Panc1 (cell line): ENCODE measurements at places on chromosomes 7 and 10.

GRCh38 chr7:129122751-129123509 is 21.6 kb upstream of the TSPAN33 start:
- H3K36me3 ChIP-seq = no peaks in the 10 kb centered on the region
- no peak overlapping the region for H3K4me3 ChIP-seq
- DNase-seq = no peak

DNA sequence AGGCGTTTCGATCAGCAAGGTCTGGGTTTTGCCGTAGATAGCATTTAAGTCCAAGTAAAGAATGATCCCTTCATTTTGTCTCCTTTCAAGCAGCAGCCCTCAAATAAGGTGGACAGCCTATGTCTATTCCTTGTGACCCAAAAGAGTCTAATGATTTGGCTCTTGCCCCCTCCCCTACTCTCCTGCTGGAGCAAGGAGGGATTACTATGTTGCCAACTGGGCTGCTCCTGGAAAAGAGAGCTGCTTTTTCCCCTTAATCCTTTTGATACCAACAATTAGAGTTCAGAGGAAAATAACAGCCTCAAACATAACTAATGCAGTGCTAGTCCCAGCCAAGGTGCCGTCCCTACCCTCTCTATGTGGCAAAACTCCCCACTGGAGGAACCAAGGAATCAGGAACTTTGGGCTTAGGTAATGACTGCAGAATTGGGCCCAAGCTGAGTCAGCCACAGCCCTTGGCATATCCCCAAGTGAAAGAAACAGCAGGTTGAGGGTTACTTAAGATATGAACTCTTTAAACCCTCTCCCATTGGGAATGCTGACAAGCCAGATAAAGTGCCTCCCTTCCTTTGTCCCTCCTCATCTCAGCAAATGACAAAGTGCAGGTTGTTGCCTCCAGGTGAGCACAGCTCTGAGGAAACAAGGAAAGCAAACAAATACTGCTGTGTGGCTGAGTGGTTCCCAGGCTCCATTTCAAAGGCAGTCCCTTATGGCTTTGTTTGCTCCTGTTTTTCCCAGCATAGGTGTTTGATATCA is 643.7 kb downstream of the INHBA start:
- DNase-seq = no peak
- no peaks in the 10 kb centered on the region for H3K4me1 ChIP-seq
- no peak overlapping the region for H3K4me3 ChIP-seq
- H3K36me3 ChIP-seq = no peaks in the 10 kb centered on the region

- DNase-seq = no peak
- no peak overlapping the region for H3K27ac ChIP-seq
- H3K27me3 ChIP-seq = no peaks in the 10 kb centered on the region
- no peaks in the 10 kb centered on the region for H3K4me1 ChIP-seq
Observed at GRCh38 chr7:32535162-32535702, 39.9 kb downstream of the AVL9 start.

GRCh38 chr10:86979977-86980448 is 11.7 kb downstream of the ADIRF start:
- no peaks in the 10 kb centered on the region for H3K27me3 ChIP-seq
- no peak overlapping the region for H3K4me3 ChIP-seq
- no peak for DNase-seq
- no peaks in the 10 kb centered on the region for H3K36me3 ChIP-seq

- DNase-seq = no peak
- H3K36me3 ChIP-seq = no peaks in the 10 kb centered on the region
- no peak overlapping the region for H3K4me3 ChIP-seq
- H3K27ac ChIP-seq = no peak overlapping the region
Observed at GRCh38 chr10:121573538-121573941, 24.7 kb downstream of the FGFR2 start.

- no peak overlapping the region for H3K4me3 ChIP-seq
- no peaks in the 10 kb centered on the region for H3K27me3 ChIP-seq
- no peak overlapping the region for H3K27ac ChIP-seq
- no peaks in the 10 kb centered on the region; the same call in 1 of the 2 replicates for H3K4me1 ChIP-seq
Observed at GRCh38 chr7:64733550-64734240, 60.5 kb upstream of the ZNF138 start.

DNA sequence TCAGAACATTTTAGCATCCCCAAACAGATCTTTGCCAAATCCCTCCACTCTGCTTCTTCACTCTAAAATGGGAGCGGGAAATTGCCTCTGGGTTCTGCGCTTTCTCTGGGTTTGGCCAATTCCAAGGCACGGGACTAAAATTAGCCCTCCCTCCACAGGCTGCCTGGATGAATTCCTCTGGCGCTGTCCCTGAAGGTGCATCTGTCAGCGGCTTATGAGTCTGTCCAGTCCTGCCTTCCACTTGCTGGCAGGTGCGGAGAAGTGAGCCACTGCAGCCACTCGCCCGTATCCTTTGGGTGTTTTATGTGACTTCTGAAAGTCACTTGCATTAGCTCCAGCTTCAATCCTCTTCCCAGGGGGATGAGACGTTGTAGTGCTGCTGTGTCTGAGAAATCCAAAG is 121.6 kb downstream of the SH2D4B start:
- no peaks in the 10 kb centered on the region for H3K27me3 ChIP-seq
- H3K4me3 ChIP-seq = no peak overlapping the region
- 0 out of 2 replicates have a peak, but pooled peaks cover 3% of the 10 kb centered on the region for H3K4me1 ChIP-seq

- no peak overlapping the region for H3K4me3 ChIP-seq
Observed at GRCh38 chr10:91856637-91857036, 52.6 kb downstream of the FGFBP3 start.

GRCh38 chr10:48255722-48256121 is 18.8 kb downstream of the FRMPD2 start:
- DNase-seq = no peak
- no peak overlapping the region for H3K4me3 ChIP-seq
- no peak overlapping the region for H3K27ac ChIP-seq
- no peaks in the 10 kb centered on the region for H3K36me3 ChIP-seq

- no peak overlapping the region for H3K4me3 ChIP-seq
- H3K4me1 ChIP-seq = no peaks in the 10 kb centered on the region
- H3K36me3 ChIP-seq = no peaks in the 10 kb centered on the region
- H3K27me3 ChIP-seq = no peaks in the 10 kb centered on the region
- H3K27ac ChIP-seq = no peak overlapping the region
- DNase-seq = no peak
Observed at GRCh38 chr7:17357952-17358351, 59.5 kb downstream of the AHR start.

DNA sequence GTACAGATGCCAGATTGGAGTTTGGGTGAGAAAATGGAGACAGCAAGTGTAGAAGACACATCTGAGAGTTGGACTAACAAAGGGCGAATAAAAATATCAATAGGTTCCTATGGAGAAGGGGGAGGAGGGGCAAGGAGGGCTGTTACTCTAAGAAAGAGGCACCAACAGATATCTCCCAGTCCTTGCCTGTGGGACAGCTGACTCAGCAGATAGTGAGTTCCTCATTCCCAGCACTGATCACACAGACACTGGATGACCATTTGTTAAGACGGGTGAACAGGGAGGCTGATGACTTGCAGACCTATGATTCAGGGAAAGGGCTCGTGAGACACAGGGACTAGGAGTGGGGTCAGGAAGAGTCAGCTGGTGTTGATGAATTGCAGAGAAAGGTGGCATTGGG is 5.7 kb upstream of the PRR15 start:
- no peak overlapping the region for H3K27ac ChIP-seq
- H3K4me3 ChIP-seq = no peak overlapping the region
- no peaks in the 10 kb centered on the region for H3K27me3 ChIP-seq
- H3K4me1 ChIP-seq = 0 out of 2 replicates have a peak, but pooled peaks cover under 1% of the 10 kb centered on the region
- no peak for DNase-seq

- no peaks in the 10 kb centered on the region for H3K4me1 ChIP-seq
- H3K36me3 ChIP-seq = no peaks in the 10 kb centered on the region
- H3K27me3 ChIP-seq = no peaks in the 10 kb centered on the region
- H3K4me3 ChIP-seq = no peak overlapping the region
- DNase-seq = no peak
Observed at GRCh38 chr7:138086563-138087270, 10.5 kb downstream of the AKR1D1 start.

GRCh38 chr10:110610308-110610774 is 33.8 kb upstream of the RBM20 start:
- no peak overlapping the region for H3K27ac ChIP-seq
- no peak overlapping the region for H3K4me3 ChIP-seq
- no peaks in the 10 kb centered on the region for H3K4me1 ChIP-seq
- no peaks in the 10 kb centered on the region for H3K27me3 ChIP-seq

GRCh38 chr7:24540956-24541355 is 32.3 kb upstream of the PALS2 start:
- DNase-seq = no peak
- no peaks in the 10 kb centered on the region for H3K4me1 ChIP-seq
- no peak overlapping the region for H3K4me3 ChIP-seq
- H3K27me3 ChIP-seq = 0 out of 2 replicates have a peak, but pooled peaks cover 5% of the 10 kb centered on the region

DNA sequence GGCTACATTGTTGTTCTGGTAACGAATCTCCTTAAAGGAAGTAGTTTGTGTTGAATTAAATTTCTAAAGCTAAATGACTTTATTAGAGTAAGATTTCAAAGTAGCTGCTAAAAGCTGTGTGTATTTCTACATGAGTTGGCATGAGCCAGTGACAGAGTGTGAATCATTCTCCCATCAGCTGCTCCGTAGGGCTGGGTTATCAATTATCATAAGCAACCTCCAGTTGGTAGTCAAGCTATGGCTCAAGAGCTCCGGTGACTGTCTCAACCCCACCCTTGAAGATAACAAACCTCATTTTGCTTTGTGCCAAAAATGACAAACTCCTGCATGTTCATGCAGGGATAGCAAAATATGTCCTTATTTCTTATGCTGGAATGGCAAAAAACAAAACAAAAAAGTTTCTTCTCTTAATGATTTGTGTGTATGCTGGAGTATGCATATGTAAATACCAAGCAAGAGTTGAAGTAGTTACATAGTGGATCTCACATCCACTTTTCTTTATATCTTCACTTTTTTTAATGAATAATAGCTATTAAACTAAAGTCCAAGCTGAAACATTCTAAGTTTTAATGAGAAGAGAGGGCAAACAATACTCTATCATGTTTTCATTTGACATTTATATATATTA is 249.4 kb downstream of the CACNA2D1 start:
- H3K27me3 ChIP-seq = no peaks in the 10 kb centered on the region
- no peaks in the 10 kb centered on the region for H3K36me3 ChIP-seq
- H3K27ac ChIP-seq = no peak overlapping the region
- H3K4me3 ChIP-seq = no peak overlapping the region
- no peaks in the 10 kb centered on the region for H3K4me1 ChIP-seq

GRCh38 chr7:2924866-2925840 is 81.0 kb upstream of the GNA12 start:
- 0 out of 2 replicates have a peak, but pooled peaks cover 1% of the 10 kb centered on the region for H3K27me3 ChIP-seq
- H3K4me1 ChIP-seq = peaks cover 10% of the 10 kb centered on the region
- DNase-seq = no peak
- H3K36me3 ChIP-seq = no peaks in the 10 kb centered on the region
- no peak overlapping the region for H3K27ac ChIP-seq

DNA sequence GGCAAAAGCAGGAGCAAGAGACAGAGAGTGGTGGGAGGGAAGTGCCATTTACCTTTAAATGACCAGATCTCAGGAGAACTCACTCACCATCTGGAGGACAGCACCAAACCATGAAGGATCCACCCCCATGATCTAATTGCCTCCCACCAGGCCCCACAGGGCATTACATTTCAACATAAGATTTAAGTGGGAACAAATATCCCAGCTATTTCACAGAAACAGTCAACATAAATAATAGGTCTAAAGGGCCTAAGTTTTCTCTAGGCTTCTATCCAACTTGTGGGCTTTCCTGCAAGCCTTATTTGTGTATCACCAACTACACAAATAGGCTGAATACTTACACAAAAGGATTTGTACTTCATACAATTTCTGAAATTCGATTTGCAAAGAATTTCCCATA is 196.8 kb upstream of the POT1 start:
- no peak overlapping the region for H3K4me3 ChIP-seq
- no peaks in the 10 kb centered on the region for H3K36me3 ChIP-seq
- no peaks in the 10 kb centered on the region for H3K4me1 ChIP-seq
- no peak overlapping the region for H3K27ac ChIP-seq
- no peak for DNase-seq
- no peaks in the 10 kb centered on the region for H3K27me3 ChIP-seq

DNA sequence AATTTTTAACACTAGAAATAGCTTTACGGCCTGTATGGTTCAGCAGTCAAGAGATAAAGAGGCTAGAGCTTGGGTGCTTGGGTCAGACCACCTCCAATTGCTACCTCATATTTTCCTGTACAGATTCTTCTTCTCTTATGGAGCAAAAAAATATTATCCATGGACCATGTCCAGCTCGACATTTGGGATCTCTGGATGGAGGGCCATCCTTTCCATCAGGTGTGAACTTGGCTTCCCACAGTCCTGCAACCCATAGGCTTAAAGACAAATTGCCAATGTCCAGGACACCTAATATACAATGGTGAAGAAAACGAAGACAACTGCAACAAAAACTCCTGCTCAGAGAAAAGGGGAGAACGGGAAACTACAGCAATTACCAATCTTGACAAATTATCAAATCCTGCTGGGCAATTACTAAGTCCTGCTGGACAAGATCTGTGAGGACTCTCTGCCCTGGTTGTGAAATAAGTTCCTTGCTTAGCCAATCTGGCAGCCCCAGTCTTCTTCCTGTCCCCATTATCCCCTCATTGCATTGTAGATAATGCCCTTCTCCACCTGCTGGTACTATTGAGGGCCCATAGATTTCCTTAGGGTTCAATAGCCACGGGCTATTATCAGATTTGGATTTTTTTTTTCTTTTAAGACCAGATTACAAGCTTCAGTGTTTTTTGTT is 42.0 kb upstream of the BRAF start:
- H3K4me1 ChIP-seq = no peaks in the 10 kb centered on the region
- no peaks in the 10 kb centered on the region for H3K36me3 ChIP-seq
- no peak overlapping the region for H3K27ac ChIP-seq
- no peaks in the 10 kb centered on the region for H3K27me3 ChIP-seq
- no peak for DNase-seq

DNA sequence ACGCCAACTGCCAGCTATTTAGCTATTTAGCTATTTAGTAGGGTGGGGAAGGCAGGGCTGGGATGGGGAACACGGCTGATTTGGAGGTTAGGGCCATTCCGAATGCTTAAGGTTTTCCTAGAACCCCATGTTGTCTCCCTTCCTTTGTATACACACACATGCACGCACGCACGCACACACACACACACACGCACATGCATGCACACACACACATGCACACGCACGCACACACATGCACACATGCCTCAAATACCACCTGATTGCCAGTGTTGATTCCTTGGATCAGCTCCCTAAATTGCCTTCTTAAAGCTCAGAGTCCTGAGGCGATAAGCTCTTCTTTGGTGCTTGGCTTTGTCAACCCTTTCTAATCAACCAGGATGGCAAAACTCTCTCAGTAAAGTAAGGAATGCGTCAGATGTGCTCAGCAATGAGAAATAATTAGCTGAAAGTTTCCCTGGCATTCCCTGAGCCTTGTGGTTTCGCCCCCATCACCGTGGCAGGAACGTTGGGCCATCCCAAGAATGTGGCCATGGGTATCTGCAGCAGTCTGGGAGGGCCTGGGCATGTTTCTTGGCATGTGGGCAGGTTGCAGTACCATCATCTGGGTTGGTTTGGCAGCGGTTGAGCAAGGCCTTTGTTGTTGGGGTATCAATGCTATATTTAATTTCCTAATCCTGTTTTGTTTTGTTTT is 305.6 kb downstream of the LRMDA start:
- H3K4me1 ChIP-seq = no peaks in the 10 kb centered on the region
- DNase-seq = no peak
- H3K4me3 ChIP-seq = no peak overlapping the region
- no peak overlapping the region for H3K27ac ChIP-seq
- H3K36me3 ChIP-seq = no peaks in the 10 kb centered on the region
- H3K27me3 ChIP-seq = no peaks in the 10 kb centered on the region
